Activated gamma-delta T cell treated with anti-CD3 and anti-CD28 coated beads, Interleukin-2, amount 50 U/mL, for 16 hours (primary cell): ENCODE measurements at places on chromosomes 3 and 15.

DNA sequence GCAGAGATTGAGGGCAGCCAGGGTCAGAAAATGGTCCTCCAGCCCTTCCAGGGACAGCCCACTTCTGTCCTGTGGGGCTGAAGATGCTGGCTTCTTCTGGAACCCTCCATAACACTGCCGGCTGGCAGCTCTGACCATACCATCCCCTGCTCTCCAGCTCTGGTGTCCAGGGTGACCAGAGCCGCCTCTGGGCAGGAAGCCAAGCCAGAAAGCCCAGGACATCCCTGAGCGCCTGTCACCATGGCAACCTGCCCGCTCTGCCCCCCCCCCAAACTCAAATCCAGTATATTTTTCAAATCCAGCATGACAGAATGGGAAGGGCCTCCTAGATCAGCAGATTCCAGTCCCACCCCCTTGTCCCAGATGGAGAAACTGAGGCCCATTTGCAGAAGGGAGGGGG lies 420 bp upstream of the TMIE start:
- no peak for DNase-seq

DNA sequence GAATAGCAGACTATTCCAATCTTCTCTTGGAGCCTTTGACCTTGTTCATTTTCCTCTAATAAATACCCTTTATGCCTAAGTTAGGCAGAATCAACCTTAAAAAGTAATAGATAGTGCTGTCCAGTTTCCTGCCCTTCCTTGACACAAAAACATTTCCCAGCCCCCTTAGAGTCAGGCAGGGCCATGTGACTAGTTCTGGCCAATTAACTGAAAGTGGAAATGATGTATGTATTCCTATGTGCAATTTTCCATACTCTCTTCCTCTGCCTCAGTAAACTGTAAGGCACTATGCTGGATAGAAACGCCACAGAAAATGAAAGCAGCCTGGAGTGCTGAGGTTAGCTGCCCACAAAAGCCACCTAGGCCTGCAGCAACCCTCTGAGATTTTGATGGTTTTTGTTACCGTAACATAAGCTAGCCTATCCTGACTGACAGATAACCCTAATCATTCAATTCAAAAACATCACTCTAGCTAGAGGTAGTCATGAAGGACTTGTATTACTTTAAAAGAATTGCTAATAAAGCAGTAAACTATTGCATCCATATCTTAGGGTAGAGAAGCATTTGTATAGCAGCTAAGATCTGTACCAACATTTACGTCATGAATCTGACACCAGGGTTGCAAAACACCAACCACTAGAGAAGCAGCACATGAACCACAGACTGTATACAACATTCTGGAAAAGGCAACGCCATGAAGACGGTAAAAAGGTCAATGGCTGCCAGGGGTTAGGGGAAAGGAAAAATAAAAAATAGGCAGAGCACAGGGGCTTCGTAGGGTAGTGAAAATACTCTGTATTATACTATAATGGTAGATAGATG lies 112.9 kb downstream of the ULK4 start:
- no peak for DNase-seq

- no peak for DNase-seq
Observed at GRCh38 chr3:70264122-70264780, 48.2 kb downstream of the MDFIC2 start.

GRCh38 chr3:114852966-114853365 lies 294.1 kb downstream of the ZBTB20 start:
- no peak for DNase-seq

DNA sequence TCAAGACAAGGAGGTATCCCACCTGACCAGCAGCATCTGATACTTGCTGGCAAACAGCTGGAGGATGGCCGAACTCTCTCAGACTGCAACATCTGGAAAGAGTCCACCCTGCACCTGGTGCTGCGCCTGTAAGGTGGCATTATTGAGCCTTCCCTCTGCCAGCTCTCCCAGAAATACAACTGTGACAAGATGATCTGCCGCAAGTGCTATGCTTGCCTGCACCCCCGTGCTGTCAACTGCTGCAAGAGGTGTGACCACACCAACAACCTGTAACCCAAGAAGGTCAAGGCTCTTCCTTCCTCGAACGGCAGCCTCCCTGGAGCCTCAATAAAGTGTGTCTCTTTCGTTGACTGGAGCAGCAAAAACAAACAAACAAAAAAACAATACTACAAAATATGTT lies 2.2 kb upstream of the SLC4A7 start:
- DNase-seq, result no peak
